ENCODE measurements at places on chromosomes 4 and X.

- DNase-seq: no peak
Measured at GRCh38 chr4:101086801-101087586, 260.3 kb downstream of the PPP3CA start.

- DNase-seq: no peak
Measured at GRCh38 chr4:17163156-17163771, 264.8 kb upstream of the LDB2 start.

- DNase-seq: no peak
Measured at GRCh38 chr4:88230969-88231771, 53.2 kb downstream of the PPM1K start.

DNA sequence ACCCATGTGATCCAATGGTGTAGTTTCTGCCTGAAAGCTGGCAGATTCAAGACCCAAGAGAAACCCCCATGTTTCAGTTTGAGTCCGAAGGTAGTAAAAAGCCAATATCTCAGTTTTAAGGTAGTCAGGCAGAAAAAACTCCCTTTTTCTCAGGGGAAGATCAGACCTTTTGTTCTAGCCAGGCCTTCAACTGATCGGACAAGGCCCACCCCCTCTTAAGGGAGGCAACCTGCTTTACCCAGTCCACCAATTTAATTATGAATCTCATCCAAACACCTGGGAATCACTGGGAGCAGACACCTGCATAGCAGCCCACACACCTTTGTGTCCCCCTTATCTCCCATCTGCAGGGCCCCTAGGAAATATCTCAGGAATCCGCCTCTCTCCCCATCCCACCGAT, 322.0 kb downstream of the STK32B start:
- DNase-seq: no peak

DNA sequence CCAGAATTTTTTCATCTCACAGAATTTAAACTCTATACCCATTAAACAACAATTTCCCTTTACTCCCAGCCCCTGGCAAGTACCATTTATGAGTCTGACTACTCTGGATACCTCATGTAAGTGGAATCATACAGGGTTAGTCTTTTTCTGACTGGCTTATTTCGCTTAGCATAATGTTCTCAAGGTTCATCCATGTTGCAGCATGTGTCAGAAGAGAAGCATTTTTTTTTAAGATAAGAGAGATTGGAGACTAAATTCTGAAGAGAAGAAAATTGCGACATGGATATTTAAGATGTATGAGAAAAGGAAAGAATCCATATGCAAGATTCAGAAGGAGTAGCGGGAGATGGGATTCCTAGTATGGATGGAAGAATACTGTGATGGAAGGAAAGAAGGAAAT, 11.3 kb upstream of the SLC9B1 start:
- no peak for DNase-seq

DNA sequence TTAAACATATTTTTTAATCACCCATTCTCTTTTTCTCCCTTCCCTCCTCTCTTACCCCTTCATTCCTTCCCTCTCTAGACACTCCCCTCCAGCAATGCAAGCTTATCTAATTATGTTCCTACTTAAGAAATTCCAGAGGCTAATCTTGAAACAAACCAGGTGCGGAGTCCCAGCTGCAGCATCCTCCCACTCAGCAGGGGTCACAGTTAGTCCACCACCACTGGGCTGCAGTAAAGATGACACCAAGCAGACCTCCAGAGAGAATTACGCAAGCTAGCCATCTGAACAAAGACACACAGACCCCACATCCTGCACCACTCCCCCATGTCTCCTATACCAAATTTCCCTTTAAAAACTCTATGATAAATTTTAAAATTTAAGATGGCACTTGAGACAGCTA, 13.9 kb upstream of the SEC24B start:
- no peak for DNase-seq

GRCh38 chr4:101277671-101278070, 69.7 kb downstream of the PPP3CA start:
- no peak for DNase-seq

DNA sequence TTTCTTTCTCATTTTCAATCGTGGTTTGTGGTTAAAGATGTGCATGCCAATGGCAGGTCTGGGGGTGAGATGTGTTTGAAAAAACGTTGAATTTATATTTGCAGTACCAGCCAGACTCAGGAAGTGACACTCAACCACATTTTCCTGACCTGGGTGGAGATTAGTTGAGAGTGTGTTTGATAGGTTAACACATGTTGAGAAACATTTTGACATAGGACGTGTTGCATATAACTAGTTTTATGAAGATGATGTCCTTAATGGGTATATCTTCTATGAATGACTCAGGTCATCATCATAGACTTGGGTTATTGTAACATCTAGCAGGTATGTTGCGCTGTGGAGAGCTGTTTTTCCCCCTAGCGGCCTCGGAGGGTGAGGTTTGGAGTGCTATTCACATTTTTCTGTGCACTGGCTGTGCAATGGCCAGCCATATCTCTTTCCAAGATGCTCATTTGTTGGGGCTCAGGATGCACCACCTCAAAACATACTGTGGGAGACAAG, 21.7 kb upstream of the CD38 start:
- DNase-seq: peak; percentile 68

DNA sequence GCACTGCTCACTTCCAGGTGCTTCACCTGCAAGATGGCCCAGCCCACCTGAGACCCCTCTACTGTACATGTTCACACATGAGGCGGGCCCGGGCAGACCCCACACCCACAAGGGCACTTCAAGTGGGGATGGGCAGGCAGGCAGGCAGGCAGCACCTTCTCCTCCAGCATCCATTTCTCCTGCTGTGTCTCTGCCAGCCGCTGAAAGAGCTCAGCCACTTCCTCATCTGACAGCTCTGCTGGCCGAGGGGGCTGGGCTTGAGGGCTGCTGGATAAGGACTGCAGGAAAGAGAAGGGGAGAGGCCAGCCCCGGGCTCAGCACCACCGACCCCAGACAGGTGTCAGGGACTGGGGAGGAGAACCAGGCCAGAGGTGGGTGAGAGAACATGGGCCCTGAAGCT, 4.4 kb upstream of the KCND1 start:
- DNase-seq: no peak

- DNase-seq: no peak
Measured at GRCh38 chrX:154409222-154409871, at the start of gene DNASE1L1. Gene DNASE1L1, minus strand, starts transcription at chrX:154409254. Its CDS starts 3,686 bp downstream, at chrX:154405568.

- DNase-seq: no peak
Measured at GRCh38 chrX:109384699-109385098, 97.2 kb downstream of the GUCY2F start.

DNA sequence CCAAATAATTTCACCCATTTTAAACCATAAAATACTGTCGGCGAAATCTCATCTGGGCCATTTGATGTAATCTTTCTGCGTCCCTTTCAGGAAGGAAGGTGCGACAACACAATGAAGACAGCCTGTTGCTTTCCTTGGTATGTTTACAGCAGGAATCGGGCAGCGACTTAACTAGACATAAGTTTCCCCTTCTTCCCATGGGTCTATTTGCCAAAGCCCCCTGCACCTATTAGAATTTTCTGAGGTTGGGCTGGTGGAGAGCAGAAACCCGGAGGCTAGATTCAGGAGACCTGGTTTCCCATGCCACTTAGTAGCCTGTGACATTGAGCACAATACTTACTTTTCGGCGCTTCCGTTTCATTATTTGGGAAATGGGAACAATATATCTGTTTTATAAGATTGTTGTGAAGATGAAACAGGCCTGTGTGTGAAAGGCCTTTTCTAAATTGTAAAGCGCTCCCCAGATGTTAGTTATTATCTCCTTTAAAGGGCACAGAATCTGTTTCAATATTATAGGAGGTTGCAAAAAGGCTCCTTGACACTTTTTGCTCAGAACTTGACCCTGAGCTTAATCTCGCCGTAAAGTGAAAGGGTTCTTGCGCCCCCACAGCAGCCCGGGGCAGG, 552 bp upstream of the AFF1 start:
- DNase-seq: no peak

GRCh38 chrX:18666614-18667013, 5.3 kb downstream of the RS1 start:
- no peak for DNase-seq

- no peak for DNase-seq
Measured at GRCh38 chrX:12977761-12978204, 2.9 kb downstream of the TMSB4X start.

DNA sequence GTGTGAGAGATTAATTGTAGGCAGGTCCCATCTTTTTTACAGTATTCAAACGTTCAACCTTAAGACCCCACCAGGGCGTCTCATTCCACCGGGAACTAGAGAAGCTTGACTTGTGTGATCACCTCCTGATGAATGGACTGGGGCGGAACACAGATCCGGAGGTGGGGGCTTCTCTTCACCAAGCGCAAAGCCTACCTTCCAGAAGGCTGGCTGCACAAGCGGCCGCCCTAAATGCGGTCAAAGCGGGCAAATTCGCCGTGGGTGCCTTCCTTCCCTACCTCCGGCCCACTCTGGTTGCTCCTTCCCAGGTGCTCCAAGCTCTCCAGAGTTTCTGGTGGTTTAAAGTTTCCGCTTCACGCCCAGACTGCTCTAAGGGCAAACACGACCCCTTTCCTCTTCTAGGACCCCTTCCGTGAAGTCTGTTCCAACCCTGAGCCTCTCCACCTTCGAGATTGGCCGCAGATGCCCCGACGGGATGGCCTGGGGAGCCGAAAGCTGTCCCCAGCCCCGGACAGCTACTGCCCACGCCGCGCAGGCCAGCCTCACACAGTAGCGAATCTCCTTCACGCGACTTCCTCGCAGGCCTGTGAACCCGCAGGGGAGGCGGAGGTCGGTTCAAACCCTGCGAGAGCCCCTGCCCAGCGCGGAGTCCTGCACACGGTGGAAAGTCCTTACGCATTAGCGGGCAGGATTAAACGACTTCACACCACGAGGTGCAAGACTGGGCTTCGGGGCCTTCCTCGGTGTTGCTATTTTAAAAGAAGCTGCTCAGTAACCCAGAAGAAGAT, 1.6 kb upstream of the WWC2 start:
- DNase-seq: peak; percentile 1

DNA sequence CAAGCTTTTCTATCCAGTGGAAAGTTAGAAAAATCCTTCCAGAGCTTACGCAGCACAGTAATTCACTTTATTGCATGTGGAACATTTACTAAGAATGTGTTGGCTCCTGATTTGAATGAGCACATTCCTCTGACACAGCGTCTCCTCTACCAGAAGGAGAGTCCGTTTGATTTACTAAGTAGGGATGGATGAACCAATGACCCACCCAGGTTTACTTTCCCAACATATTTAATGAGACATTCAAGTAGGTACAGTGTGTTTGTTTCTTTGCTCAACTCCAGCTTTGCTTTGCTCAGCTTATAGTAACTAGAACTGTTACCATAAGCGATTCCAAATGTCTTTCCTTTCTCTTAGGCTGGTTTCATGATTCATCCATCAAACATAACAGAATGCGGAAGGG, 161.7 kb downstream of the SMARCA1 start:
- DNase-seq: no peak

DNA sequence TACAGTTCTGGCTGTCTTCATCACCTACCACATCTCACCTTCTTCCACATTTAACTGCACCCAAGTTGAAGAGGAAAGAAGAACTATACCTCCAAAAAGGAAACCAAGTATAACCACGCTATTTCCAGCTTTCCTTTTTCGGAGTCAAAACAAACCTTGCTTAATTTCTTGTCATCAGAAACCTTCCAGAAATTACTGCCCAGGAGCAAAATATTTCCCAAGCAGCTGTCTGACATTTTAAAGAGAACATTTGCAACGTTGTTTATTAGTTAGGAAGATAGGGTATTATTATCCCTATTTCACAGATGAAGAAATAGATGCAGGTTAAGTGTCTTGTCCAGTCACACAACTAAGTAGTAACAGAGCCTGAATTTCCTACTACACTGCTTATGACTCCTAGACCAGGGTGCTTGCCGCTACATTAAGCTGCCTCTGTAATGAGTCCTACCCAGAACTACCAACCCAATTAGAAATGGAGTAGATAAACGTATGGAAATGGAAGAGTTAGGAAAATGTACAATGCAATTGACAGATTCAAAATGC, 2.2 kb upstream of the ACSL4 start:
- DNase-seq: no peak

DNA sequence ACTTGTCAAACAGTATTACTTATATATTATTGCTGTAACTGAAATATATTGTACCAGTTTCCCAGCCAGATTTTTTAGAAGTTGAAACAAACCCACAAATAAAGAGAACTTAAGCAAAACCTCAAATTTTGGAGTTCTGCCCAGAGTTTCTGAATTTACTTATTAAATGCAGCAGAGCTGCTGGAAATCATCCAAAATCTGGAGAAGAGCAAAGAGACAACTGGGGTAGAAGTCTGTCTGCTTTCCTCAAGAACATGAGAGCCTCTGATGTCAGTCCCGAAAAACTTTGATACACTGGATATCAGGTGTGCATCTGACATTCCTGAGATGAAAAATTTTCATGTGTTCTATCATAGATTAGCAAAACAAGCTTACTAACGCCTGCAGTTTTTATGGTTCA, 325.9 kb downstream of the NR3C2 start:
- no peak for DNase-seq

GRCh38 chr4:110287130-110287529, 88.7 kb upstream of the ELOVL6 start:
- DNase-seq: peak; percentile 7

DNA sequence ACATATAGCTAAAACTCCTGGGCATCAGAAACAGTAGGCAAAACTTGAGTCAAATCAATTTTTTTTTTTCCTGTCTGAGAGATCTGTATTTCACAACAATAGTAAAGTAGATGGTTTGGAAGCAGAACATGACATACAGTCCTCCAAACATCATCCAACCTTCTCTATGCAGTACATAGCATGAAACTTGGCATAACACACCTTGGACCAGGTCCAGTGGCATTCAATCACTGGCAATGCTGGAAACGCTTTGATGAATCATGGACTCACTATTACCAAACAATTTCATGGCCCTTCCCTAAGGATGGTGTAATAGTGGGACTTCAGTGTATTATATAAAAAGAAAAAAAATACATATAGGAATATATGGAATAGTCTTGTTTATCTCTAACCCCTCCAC, 154.6 kb downstream of the FMR1NB start:
- DNase-seq: no peak

DNA sequence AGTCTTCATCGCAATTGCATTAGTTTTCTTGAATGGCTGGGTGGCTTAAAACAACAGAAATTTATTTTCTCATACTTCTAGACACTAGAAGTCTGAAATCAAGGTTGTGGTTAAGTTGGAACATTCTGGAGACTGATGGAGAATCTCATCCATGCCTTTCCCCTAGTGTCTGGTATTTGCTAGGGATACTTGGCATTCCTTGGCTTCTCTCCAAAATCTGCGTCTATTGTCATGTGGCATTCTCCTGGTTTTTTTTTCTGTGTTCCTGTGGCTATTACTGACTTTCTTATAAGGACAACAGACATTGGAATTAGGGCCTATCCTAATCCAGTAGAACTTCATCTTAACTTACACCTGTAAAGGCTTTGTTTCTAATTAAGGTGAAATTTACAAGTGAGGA, 272.8 kb upstream of the EPHA5 start:
- DNase-seq: no peak

GRCh38 chrX:74293343-74293946, 10.5 kb upstream of the ZCCHC13 start:
- DNase-seq: peak; percentile 56

DNA sequence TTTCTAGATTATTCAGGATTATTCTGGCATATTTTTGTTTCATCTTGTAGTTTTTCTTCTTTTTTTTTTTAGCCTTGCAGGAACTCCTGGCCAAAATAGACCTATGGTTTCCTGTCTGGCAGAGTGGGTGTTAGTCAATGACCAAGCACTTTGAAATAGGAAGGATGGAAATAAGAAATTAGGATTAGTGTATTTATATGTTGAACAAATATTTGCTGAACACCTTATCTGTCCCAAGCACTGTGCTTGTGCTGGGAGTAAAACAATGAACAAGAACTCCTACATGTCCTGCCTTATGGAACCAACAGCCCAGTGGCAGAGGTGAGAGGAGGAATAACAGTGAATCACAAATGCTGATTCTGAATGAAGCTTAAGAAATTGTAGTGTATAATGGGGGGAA, 4.5 kb downstream of the MMRN1 start:
- DNase-seq: no peak

All from activated T-cell treated with anti-CD3 and anti-CD28 coated beads for 48 hours (primary cell).